ENCODE measurements at places on chromosomes 7 and 10.

DNA sequence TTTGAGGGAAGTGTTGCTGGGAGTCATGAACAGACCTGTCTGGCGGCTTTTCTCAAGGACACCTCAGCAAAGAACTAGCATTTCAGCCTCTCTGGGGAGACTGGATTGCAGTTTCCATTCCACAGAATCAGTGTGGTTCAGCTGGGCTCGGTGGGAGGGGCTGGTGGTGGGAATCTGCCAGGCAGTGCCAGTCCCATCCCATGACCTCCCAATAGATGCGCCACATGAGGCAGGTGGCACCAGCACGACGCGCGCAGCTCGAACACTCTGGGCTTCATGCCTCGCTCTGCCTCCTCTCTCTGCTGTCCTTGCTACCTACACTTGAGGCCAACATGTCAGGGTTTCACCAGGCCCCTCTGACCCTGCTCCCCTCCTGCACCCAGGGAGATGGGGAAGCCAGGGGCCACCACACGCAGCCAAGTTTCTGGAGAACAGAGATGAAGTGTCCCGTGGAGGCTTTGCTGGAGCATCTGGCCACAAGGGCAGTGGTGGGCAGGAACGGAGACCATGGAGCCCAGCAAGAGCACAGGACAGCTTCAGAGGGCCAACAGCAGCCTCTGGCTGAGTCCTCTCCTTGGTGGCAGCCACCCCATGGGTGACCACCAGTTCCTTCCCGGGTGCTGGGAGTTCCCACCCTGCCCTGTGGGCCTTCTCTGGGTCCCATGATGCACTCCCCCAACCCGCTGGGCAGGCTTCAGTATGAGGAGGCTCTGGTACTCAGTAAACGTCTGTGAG, 2.3 kb downstream of the NACAD start:
- no peak overlapping the region for H3K4me3 ChIP-seq
- no peaks in the 10 kb centered on the region for H3K4me1 ChIP-seq
- DNase-seq, result no peak
- H3K27ac ChIP-seq, result no peak overlapping the region

GRCh38 chr7:121449735-121450240, 53.7 kb upstream of the FAM3C start:
- DNase-seq, result no peak
- H3K4me1 ChIP-seq, result no peaks in the 10 kb centered on the region
- H3K4me3 ChIP-seq, result no peak overlapping the region

GRCh38 chr10:30439931-30440330, 5.9 kb downstream of the MAP3K8 start:
- peaks cover 3% of the 10 kb centered on the region for H3K4me1 ChIP-seq
- H3K27ac ChIP-seq, result no peak overlapping the region
- no peak overlapping the region for H3K4me3 ChIP-seq
- no peaks in the 10 kb centered on the region for H3K27me3 ChIP-seq
- H3K36me3 ChIP-seq, result no peaks in the 10 kb centered on the region
- DNase-seq, result no peak

GRCh38 chr7:102943423-102944169, 30.8 kb downstream of the LRRC17 start:
- H3K27me3 ChIP-seq, result no peaks in the 10 kb centered on the region
- no peaks in the 10 kb centered on the region for H3K36me3 ChIP-seq
- H3K4me3 ChIP-seq, result no peak overlapping the region

DNA sequence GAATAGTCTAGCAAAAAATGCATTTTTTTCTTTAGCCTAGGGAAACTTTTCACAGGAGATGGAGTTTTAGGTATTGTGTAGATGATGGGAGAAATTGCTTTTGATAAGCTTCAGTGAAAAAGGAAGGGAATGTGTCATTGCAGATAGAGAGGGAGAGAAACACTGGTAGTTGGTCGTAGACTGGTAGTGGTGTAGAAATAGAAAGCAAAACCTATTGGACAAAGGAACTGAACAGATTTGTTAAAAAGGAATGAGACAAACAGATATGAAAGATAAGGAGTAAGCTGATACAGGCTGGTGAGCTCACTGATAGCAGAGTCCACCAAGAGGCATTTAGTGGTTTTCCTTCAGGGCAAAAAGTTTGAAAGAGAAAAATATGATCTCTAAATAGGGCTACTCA, 94.3 kb downstream of the ZEB1 start:
- H3K36me3 ChIP-seq, result no peaks in the 10 kb centered on the region
- no peak overlapping the region for H3K4me3 ChIP-seq
- DNase-seq, result no peak
- H3K27me3 ChIP-seq, result no peaks in the 10 kb centered on the region
- no peaks in the 10 kb centered on the region for H3K4me1 ChIP-seq
- no peak overlapping the region for H3K27ac ChIP-seq

GRCh38 chr10:63707254-63707910, 186.2 kb downstream of the REEP3 start:
- no peak overlapping the region for H3K4me3 ChIP-seq
- peak; percentile 27 for DNase-seq
- no peaks in the 10 kb centered on the region for H3K27me3 ChIP-seq
- peaks cover 18% of the 10 kb centered on the region for H3K4me1 ChIP-seq
- H3K36me3 ChIP-seq, result no peaks in the 10 kb centered on the region
- no peak overlapping the region for H3K27ac ChIP-seq

DNA sequence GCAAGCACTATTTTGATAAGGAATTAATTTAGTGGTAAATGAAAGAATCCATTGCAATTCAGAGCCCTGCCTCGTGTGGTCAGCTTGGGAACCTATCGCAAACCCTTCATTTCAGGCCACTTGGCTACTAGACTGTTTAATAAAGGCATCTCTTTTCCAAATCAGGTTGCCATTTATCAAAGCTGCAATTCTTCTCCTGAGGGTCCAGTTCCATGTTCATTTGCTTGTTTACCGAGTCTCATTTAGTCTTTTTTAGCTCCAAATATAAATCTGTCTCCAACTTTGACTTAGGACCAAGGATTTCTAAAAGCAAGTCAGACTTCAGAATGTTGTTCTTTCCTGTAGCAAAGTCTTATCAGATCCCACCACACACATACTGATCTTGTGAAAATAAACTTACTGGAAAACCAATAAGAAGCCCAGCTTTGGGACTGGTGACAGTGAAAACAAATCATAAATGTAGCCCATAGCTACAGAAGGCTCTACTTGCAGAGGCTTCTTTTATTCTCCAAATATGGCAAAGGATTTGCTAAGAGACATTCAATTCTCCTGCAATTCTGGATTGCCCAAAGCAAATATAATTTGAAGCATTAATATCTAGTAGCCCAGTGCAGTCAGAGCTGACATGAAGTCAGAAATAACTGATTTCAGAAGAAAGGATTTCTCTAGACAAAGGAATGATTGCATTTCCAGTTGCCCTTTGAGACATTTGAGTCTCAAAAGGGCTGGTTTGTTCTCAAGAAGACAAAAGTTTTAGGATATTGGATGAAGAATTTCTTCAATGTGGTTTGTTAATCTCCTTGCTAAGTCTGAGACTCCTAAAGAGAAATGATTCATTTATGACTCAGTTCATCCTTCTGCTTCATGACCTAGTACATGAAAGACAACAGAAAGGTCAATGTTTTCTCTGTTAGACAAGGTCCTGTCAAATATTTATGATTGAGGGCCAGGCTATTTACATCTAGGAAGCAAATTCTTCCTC, 28.0 kb downstream of the PPP1R3C start:
- no peaks in the 10 kb centered on the region for H3K4me1 ChIP-seq
- DNase-seq, result no peak
- H3K27me3 ChIP-seq, result no peaks in the 10 kb centered on the region
- no peak overlapping the region for H3K27ac ChIP-seq
- H3K36me3 ChIP-seq, result no peaks in the 10 kb centered on the region
- no peak overlapping the region for H3K4me3 ChIP-seq

GRCh38 chr7:25424113-25424512, 195.8 kb upstream of the NPVF start:
- H3K27me3 ChIP-seq, result no peaks in the 10 kb centered on the region
- no peaks in the 10 kb centered on the region for H3K4me1 ChIP-seq

DNA sequence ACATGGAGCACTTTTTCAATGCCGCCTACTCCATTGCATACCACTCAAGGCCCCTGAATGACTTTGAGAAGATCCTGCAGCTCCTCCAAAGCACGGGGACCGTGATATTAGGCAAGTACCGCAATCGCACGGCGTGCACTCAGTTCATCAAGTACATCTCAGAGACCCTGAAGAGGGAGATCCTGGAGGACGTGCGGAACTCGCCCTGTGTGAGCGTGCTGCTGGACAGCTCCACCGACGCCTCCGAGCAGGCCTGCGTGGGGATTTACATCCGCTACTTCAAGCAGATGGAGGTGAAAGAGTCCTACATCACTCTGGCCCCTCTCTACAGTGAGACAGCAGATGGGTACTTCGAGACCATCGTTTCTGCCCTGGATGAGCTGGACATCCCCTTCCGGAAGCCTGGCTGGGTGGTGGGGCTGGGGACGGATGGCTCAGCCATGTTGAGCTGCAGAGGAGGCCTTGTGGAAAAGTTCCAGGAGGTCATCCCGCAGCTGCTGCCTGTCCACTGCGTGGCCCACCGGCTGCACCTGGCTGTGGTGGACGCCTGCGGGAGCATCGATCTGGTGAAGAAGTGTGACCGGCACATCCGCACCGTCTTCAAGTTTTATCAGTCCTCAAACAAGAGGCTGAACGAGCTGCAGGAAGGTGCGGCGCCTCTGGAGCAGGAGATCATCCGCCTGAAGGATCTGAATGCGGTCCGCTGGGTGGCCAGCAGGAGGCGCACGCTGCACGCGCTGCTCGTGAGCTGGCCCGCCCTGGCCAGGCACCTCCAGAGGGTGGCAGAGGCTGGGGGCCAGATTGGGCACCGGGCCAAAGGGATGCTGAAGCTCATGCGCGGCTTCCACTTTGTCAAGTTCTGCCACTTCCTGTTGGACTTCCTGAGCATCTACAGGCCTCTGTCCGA, 12.7 kb upstream of the ATP6V0E2 start:
- no peaks in the 10 kb centered on the region for H3K4me1 ChIP-seq
- H3K4me3 ChIP-seq, result no peak overlapping the region
- DNase-seq, result peak; percentile 59
- no peaks in the 10 kb centered on the region for H3K27me3 ChIP-seq

DNA sequence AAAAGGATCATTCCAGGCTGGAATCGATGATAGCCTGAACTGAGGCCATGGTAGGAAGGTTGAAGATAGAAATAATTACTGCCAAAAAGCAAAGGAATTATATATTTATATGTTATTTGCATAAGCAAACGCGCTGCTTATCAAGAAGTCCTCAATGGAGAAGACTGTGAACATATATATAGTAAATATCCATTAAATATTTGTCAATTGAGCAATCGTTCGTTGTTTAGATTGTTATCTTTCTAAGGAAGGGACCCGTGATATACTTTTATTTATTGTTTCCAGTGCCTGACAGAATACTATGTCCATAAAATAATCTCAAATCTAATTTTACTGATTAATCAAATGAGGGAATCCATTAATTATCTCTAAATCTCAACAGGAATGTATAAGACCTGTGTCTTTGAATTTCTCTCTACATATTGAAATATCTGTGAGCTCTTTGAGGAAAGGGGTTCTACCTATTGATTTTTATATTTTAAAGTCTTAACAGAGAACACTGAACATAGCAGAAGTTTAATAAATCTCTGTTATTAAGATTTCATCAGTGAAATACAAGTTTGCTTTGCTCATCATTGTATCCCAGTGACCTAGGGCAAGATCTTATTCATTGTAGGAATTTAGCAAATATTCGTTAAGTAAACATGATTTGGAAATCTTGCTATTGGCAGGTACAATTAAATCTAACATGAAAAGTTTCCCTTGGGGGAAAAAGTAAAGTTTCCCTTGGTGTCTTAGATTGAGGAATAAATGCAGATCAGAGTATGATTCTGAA, 12.0 kb upstream of the HERC4 start:
- no peak for DNase-seq
- H3K27ac ChIP-seq, result no peak overlapping the region
- H3K4me1 ChIP-seq, result no peaks in the 10 kb centered on the region
- no peaks in the 10 kb centered on the region for H3K36me3 ChIP-seq
- no peak overlapping the region for H3K4me3 ChIP-seq

- H3K4me1 ChIP-seq, result no peaks in the 10 kb centered on the region
- DNase-seq, result no peak
- H3K36me3 ChIP-seq, result no peaks in the 10 kb centered on the region
- no peak overlapping the region for H3K27ac ChIP-seq
Observed at GRCh38 chr7:3214090-3214413, 87.0 kb upstream of the SDK1 start.

DNA sequence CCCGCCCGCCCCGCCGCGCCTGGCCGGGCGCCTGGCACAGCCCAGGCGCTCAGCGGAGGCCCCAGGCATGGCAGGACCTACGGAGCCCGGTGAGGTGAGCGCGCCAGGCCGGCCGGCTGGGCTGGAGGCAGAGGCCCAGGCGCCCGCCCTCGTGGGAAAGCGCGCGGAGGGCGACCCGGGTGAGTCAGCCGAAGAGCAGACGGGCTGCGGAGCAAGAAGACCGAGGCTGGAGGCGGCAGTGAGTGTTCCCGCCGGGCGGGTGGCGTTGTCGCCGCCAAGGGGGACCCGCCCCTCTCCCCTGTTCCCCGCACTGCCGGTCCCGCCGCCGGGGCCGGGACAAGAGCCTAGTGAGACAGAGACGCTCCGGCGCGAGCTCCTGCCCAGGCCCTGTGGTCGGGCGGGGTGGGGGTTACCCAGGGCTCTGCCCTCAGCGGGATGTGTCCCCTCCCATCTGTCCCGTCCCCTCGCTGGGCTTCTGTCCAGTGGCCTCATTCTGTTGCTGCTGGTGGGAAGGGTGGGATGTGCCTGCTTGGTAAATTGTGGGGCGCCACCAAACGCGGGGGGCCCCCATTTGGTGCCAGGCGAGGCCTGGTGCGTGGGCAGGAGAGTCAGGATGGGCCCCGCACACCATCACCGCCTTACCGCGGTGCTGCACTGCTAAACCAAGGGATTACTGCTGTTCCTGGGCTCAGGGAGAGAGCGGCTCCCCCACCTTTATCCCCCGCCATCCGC, 17.0 kb upstream of the NODAL start:
- H3K27ac ChIP-seq, result peak overlapping the region; percentile 77
- DNase-seq, result peak; percentile 83
- no peaks in the 10 kb centered on the region for H3K36me3 ChIP-seq
- peaks cover 16% of the 10 kb centered on the region for H3K4me1 ChIP-seq
- H3K27me3 ChIP-seq, result no peaks in the 10 kb centered on the region

DNA sequence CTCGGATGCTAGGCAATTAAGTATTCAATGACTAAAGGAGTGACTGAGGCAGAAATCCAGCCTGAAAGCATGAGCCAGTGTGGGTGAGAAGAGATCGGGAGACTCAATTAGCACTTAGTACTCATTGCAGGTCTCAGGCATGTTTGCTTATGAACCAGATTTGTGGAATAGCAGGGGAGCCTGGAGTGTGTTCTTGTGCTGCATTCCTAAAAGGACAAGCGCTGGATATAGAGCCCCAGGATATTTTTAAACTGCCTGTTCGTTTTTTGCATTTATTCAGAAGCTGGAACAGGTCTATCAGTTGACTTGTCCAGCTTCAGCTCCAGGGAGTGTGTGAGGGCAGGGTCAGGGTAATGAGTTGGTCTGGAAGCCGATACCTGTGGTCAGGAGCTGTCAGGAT, 120.3 kb downstream of the BMPER start:
- H3K4me1 ChIP-seq, result no peaks in the 10 kb centered on the region
- no peak overlapping the region for H3K27ac ChIP-seq
- DNase-seq, result peak; percentile 13
- H3K36me3 ChIP-seq, result no peaks in the 10 kb centered on the region
- no peaks in the 10 kb centered on the region for H3K27me3 ChIP-seq
